Epithelial cell of proximal tubule (primary cell): ENCODE measurements at places on chromosomes 12 and 14. TPM values are rescaled to one million over a fixed set of nuclear protein-coding genes. Genes with fewer than 3 reads are reported as not detected.

The SIX1 gene
- 4.6 and 6.5 TPM in 2 replicates for total RNA-seq

The TMEM132C gene
- total RNA-seq = not detected in 2 replicates

The DPPA3 gene
- total RNA-seq = not detected in 2 replicates

The ENDOU gene
- not detected in 2 replicates for total RNA-seq

The MAP1LC3B2 gene
- total RNA-seq = 0.29 TPM in 1 of 2 replicates, not detected in the other
